ENCODE measurements at places on chromosomes 11 and 22. TPM values are rescaled to one million over a fixed set of nuclear protein-coding genes. Genes with fewer than 3 reads are reported as not detected.

GRCh38 chr22:23012081-23012622, 58.2 kb upstream of the GNAZ start:
- no peak for DNase-seq

GRCh38 chr11:19524171-19524671, 188.4 kb upstream of the NAV2 start:
- no peak for DNase-seq

GRCh38 chr11:2673250-2673610, 26.6 kb downstream of the KCNQ1OT1 start:
- no peak for DNase-seq

GRCh38 chr22:19853879-19854777, 546 bp downstream of the GNB1L start:
- DNase-seq, result no peak

Gene MPEG1
- 0.11 TPM for total RNA-seq
